ENCODE measurements at places on chromosomes 3 and 15.

GRCh38 chr3:9399337-9399703 lies 1.9 kb downstream of the SETD5 start:
- DNase-seq: no peak

DNA sequence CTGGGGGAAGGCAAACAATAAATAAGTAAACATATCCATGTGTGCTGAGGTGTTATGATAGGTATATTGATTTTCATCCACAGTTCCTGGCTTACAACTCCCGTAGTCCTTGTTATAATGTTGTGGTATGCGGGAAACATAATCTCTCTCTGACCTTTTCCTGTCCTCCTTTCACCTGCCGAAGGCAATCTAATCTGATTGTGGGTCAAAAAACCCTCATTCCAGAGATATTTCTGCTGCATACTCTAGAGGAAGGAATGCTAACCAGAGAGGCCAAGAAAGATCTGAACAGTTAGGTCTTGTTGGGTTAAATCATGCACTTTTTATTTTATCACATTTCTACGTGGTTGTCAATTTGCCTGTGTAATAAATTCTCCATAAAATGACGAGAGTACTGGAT lies 383.6 kb upstream of the SEMA6D start:
- no peak for DNase-seq

DNA sequence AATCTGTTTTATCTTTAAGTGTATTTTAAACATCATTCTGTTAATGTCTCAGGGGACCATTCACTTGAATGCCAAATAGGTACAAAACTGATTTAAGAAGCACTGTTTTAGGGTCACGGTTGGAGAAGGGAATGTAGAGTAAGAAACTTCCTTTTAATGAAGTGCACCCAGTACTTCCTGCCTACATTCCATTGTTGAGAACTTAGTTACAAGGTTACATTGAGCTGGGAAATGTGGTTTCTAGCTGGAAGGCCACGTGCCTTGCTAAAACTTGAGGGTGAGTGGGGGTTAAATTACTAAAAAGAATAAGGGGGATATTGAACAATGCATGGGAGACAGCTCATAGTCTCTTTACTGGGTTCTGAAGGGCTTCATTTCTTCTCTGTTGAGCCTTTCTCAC lies 78.3 kb upstream of the TBC1D5 start:
- DNase-seq: no peak

DNA sequence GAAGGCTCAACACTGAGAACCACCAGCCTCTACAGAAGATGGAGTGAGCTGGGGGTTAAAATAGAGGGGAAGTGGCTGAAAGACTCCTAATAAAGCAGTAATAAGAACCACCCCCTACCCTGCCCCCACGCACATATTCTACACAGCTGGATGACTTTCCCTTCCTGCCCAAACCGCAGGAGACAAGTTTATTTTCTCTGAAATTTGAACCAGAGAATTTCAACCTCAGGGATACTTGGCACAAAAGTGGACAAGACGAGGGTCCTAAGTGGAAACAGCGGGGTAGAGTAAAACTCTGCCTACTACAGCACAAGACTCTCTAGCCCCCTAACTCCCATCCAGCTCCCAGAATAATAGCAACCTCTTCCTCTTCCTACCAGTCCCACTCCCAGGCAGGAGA lies 28.4 kb downstream of the USF3 start:
- no peak for DNase-seq

DNA sequence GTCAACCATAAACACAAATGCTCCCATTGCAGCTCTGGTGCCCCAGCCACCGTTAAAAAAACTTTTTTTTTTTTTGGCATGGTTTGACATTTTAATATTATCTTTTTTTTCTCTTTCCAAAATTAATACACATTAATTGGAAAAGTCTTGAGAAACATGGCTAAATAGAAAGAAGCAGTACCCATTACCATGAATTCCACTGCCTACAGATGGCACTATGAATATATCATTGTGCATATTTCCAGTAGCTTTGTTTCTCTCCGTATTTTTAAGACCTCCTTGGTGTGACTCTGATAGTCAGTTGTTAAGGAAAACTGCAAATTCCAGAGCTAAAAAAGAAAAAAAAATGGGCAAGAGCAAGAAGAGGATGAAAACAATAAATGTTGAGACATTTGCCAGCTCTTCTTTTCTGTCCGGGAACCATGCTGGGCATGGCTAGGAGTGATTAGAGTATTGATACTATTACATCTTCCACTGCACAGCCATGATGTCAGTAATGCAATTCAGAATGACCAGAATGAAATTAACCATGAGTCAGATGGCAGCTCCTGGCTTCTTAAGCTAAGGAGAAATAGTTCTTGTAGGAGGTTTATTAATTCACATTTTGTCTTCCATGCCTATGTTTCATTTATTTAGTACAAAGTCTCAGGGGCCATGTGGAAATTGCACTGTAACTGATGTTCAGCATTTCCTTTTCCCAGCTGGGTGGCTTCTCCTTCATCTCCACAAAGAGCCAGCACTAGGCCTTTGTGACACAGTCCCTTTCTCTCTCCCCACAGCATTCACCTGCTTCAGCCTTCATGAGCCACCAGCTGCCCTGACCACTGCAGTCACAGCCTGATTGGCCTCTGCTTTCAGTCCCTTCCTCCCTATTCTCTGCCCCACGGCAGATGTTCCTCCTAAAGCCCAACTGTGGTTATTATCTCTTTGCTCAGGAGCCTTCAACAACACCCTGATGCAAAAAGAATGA lies 31.8 kb downstream of the SLC7A14 start:
- no peak for DNase-seq

- DNase-seq: no peak
Observed at GRCh38 chr3:117611211-117611610, 901.6 kb downstream of the TUSC7 start.

GRCh38 chr3:28081533-28081947 lies 159.9 kb upstream of the CMC1 start:
- no peak for DNase-seq

GRCh38 chr3:195001261-195001660 lies 269.7 kb downstream of the XXYLT1 start:
- no peak for DNase-seq

DNA sequence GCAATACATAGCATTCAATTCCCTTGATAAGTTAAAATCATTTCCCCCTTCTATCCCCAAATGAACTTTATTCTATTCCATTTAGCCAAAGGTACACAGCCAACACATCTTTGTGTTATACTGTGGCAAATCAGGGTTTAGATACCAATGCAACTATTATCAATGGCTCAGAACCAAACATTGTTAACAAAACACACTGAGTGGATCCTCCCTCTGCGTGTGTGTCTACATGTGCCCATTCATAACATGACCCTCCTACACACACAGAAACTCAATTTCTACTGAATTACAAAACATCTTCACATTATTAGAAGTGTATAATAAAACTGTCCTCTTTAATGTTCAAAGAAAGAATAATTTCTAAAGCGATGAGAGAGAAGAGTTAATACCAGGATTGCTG lies 1.3 kb downstream of the TTBK2 start:
- DNase-seq: no peak

DNA sequence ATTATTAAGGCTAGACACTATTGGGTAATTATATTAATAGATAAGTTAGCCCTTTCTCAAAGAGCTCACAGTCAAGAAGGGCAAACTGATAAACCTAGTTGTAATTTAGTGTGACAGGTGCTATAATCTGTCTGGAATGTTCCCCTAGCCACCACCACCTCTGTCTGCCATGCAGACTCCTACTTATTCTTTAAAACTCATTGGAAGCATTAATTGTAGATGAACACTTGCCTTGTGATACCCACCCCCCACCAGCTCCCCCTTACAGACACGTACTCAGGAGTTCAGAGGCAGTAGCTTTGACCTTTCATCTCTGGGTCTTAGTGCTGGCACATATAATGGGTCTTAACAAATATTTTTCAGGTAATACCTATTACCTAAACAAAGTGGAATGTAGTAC lies 195.9 kb downstream of the TP63 start:
- DNase-seq: no peak

DNA sequence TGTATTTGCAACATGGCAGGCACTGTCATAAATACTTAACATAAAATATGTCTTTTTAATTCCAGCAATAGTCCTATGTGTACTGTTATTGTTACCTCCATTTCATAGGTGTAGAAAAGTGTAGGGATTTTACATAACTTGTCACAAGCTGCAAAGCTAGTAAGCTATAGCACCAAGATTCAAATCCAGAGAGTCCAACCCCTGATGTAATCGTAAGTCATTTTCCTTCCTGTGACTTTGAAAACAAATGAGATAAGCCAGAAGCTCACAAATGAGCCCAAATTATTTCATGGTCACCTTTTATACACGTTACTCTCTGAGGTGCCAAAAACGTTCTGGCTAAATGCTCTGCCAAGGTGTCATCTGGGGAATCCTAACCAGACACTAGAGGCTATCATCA lies 23.8 kb downstream of the TNIK start:
- DNase-seq: no peak

GRCh38 chr15:60392986-60393790 lies 4.6 kb downstream of the ANXA2 start:
- no peak for DNase-seq

DNA sequence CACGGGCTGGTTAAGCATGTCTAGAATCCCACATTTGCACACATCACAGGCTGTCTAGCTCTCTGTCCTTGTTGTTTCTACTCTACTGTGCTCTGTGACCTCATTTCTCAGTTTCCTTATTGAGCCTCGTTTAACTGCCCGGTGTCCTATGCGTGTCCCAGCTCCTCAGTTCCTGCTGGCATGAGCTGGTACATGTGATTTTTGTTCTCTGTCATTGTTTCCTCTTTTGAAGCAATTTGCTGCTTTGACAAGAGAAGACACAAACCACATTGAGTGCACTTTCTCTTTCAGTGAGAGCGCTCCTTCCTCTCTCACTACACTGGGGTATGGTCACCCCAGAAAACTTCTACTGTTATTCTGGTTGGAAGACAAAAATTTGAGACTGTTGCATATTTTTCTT lies 563.5 kb downstream of the PDCD6IP start:
- DNase-seq: no peak

DNA sequence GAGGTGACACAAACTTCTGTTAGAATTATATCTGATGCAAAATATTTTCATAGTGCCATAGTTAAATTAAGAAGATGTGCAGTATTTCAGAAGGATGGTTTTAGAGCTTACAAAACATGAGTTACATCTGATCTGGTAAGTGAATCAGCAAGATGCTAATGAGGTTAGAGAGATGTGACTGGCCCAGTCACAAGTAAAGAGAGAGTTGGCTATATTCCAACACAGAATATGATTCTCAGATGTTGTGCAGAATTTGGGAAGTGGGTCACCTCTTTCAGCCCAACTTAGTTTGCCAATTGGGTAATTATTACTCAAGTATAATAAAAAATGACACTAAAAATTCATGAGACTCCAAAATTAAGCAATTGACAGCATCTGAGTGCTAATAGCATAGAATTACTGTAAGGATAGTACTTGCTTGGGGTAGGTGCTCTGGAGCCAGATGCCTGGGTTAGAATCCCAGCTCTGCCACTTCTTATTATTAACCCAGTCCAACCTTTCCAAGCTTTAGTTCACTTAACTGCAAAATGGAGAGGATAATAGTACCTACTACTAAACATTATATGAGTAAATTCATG lies 30.8 kb downstream of the P2RY1 start:
- DNase-seq: no peak

DNA sequence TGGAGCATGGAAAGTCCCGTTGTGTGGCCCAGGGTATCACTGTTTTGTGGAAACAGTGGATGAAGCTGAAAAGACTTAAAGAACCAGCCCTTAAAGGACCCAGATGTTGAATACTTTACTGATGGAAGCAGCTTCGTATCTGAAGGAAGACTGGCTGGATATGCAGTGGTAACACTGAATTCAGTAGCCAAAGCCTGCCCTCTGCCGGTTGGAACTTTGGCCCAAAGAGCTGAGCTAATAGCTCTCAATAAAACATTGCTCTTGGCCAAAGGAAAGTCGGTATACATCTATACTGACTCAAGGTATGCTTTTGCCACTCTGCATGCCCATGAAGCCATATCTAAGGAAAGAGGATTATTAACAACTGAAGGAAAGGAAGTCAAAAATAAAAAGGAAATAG lies 885.4 kb downstream of the PDCD6IP start:
- DNase-seq: no peak

DNA sequence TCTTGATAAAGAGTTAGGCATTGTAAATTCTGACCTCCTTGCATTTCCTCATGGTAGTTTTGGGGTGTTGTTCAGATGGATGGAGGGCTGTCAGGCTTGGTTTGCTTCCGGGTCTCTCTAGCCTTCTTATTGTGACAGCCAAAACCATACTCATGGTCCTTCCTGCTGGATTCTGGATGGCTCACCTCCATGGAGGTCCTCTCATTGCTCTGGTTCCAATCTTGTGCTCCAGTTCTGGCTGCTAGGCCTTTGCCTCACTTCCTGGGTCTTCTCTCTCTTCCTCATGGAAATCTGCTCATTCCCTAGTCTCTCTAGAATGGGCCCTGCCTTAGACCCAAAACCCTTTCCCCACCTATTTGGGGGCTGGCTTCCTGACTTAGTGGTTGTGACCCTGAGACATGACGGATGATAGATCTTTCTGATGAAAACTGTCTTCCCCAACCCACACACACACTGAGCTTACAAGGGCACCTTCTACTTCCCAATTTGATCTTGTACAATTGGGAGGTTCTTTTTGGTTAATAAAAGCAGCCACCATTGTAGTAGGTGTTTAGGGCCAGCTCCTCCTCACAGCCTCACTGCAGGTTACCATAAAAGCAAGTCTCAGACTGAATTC lies 66.2 kb upstream of the XCR1 start:
- no peak for DNase-seq

GRCh38 chr3:135981701-135982403 lies 16.3 kb downstream of the PPP2R3A start:
- DNase-seq: no peak

DNA sequence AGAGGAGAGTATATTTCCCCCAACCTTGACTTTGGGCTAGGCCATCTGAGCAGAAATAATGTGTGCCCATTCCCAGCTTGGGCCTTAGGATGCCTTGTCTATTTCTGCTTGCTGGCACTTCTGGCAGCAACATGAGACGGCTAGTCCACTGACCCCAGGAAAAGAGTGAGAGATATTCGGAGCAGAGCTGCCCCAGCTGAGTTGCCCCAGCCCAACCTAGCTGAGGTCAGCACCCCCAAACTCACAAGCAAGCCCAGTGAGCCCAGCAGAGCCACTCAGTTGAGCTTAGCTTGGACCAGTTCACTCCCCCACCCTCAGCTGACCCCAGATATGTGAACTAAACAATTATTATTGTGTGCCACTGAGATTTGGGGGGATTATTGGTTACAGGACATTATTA lies 20.2 kb downstream of the ITGA11 start:
- DNase-seq: no peak

GRCh38 chr3:140134231-140134965 lies 199.4 kb downstream of the CLSTN2 start:
- DNase-seq: no peak

Measured in activated CD4-positive, CD25-positive, alpha-beta regulatory T cell treated with anti-CD3 and anti-CD28 coated beads, Interleukin-2, amount 50 U/mL, for 16 hours (primary cell).